ENCODE measurements at places on chromosomes 1 and 21.

GRCh38 chr1:113928187-113928930, 765 bp upstream of the HIPK1 start:
- peak; percentile 36 for DNase-seq

DNA sequence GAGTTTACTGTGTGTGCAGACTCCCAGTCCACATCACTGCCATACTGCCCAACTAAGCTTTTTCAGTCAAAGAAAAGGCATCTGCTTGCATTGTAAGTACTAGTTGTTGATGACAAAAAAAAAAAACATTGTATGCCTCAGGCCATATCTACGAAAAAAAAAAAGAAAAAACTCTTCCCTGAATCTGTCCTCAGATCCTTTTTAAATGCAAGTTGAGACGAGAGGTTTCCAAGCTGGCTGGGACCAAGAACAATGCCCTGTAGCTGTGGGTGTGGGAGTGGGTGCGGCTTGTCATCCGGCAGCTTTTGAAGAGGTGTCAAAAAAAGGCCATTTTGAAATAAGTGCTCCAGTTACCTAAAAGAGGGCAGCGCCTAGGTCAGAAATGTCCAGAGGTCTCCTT, 29.2 kb upstream of the HHAT start:
- peak; percentile 12 for DNase-seq

DNA sequence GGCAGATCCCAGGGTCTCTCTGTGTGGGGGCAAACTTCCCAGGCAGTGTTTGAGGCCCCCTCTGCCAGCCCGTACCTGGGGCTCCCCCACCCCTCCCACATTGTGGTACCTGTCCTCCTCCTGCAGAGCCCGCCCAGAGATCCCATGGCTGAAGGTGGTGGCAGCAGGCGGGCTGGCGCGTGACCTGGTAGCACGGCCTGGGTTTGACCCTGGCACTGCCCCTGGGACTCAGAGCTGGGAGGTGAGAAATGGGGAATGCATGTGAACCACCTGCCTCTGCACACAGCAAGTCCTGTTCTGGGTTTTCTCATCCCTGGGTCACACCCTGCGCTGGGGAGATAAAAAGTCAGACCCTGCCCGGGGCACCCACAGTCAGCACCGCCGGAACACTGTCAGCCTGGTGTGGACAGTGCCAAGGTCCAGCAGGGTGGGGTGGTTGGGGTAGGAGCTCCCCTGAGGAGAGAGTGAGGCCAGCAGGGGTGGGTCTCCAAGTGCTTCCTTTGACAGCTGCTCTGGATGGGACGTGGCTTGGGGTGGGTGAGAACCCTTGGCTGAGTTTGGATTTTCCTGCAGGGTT, 11.8 kb downstream of the AGRN start:
- DNase-seq = no peak

GRCh38 chr1:184056921-184057555, 5.5 kb downstream of the TSEN15 start:
- DNase-seq = peak; percentile 37

DNA sequence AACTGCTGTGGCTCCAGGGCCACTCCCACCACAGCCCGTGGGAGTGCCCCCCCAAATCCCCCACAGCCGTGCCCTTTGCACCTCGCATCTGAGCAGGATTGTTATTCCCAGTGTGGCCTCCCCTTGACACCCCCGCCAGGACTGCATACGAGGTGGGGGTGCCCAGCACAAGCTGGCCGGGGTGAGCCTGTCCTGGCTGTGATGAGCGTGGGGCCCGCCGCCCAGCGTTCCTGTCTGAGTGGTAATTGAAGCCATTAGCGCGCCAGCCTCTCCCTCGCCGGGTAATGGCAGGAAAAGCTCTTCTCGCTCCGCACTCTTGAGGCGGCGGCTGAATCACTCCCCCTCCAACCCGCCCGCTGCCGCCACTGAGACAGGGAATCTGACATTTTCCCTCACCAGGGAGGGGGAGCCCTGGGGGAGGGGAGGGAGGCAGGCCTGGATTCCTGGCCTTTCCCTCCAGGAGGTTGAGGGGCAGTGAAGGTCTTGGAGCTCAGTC, 27.7 kb downstream of the PTPRF start:
- DNase-seq = peak; percentile 87

- peak; percentile 10 for DNase-seq
Measured at GRCh38 chr1:5981009-5981380, 11.2 kb downstream of the NPHP4 start.

- no peak for DNase-seq
Measured at GRCh38 chr21:44749116-44749758, 37.9 kb upstream of the TSPEAR start.

DNA sequence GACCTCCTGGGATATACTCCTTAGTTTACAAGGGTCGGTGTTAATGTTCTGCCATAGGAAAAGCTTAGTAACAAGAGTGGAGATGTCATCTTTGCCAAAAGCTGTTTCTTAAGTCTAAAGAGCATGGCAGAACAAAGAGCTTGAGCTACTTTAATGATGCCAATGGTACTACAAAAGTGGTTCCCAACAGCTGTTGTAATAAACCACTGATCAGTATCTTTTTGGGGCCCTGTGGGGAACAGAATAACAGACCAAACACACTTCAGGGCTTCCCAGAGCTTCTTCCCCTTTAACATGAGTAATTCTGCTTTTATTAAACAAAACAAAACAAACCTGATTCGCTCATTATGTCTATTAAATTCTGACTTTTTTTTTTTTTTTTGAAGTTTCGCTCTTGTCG, 116.3 kb downstream of the NCAM2 start:
- DNase-seq = no peak

- DNase-seq = peak; percentile 25
Measured at GRCh38 chr1:15994590-15995351, 9.3 kb upstream of the SRARP start.

DNA sequence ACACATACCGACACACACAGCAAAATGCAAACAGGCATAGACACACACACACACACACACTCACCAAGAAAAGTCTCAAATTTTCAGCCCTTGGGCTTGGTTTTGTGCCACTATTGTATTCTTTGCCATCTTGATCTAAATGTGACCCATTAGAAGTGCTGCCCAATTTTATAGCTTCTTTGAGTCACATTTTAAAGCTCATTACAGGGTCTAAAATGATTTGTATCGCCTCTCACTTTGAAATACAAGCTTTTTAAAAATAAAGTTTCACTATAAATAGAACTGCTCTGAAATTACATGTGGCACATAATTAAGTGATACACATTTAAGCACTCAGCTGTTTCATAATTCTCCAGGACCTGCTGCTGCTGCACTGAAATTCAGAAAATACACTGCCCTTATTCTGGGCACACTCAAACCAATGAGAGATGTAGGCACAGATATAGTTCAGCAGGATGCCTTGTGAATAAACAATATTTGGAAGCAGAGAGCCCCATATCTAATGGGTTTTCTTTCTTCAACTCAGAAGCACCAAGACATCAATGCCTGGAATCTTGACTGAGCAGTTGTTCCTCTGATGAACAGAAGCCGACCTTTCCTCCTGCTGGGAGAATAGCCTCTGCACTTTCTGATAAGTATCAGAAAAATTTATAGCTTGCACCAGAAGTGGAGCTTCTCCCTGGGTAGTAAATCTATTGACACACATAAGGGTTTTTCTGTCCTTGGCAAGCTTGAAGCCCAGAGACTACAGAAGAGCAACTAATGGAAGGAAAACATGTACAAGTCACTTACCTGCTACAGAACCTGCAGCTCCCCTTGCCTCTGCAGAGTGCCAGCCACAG, 37.0 kb upstream of the PLPPR4 start:
- peak; percentile 6 for DNase-seq

DNA sequence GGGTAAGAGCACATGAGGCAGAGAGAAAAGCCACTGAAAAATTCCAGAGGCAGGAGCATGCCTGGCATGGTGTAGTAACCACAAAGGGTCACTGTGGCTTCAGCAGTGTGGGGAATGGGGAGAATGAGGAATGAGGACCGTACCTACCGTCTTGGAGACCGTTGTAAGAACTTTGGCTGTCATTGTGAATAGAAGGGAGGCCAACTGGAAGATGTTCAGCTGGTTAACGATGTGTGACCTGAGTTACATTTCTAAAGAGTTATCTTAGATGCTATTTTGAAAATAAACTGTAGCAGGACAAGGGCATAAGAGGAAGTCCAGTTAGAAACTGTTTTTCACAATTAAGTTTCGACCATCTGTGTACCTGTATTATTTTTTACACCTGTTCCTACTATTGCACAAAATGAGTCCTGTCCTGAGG, 365.5 kb upstream of the SGIP1 start:
- no peak for DNase-seq

DNA sequence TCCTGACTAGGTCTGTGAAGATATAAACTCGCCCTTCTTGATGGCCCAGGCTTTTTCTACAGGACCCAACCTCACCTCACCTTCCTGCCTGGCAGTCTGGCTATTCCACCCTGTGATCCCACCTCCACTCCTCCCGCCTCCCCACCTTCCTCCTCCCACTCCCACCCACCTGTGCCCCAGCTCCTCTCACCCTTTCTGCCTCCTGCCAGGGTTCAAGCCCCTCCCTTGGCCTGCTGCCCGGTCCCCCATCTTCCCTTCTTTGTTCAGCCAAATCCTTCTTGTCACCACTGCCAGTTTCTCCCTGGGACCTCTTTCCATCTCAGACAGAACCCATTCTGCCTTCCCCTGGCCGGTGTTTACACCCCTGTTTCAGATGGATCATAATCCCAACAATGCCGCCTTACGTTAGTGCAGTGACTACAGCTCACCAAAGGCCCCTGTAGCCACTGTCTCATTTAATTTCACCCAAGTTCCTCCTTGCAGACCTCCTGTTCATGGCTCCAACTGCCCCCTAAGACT, 127.5 kb upstream of the EDN2 start:
- no peak for DNase-seq

DNA sequence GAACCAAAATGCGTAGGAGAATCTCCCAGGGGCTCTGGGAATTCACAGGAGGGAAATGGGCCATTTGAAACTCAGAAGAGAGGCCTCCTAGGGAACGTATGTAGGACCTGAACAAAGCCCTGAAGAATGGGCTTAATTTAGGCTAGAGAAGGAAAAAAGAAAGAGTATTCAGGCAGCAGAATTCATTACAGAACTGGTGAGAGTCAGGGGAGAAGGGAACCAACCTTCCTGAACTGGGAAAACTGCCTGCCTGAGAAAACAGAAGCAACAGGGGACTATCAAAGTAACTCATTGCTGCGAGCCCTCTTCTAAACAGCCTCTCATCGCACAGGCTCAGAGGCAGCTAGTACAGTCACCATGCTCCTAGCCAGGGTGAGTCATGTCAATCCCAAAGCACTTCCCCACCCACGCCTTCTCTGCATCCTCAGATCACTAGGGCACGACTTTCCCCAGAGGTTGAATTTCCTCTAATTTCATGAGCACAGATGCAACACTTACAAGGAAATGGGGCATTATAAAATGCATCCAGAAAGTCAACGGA, 98.1 kb downstream of the ADSS2 start:
- peak; percentile 60 for DNase-seq

- peak; percentile 83 for DNase-seq
Measured at GRCh38 chr1:8202182-8202905, 115.6 kb upstream of the SLC45A1 start.

- DNase-seq = no peak
Measured at GRCh38 chr1:61089741-61090140, 7.4 kb downstream of the NFIA start.

GRCh38 chr21:44263768-44264167, 2.1 kb upstream of the DNMT3L start:
- DNase-seq = no peak

DNA sequence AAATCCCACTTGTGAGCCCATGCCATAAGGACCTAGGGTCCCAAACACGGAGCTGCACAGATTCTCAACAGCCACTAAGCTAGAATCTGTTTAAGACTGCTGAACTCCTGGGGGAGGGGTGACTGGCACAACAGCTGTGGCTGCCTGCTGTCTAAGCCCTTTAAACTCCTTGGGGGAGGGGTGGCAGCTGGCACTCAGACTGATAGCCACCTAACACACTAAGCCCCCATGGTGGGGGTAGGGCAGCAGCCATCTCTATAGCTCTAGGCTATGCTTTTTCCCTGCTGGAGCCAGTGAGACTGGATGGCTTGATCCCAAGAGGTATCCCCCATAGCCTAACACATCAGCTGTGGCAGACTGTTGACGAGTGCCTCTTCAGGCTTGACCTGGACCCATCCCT, 73.3 kb upstream of the FMO3 start:
- no peak for DNase-seq

- DNase-seq = no peak
Measured at GRCh38 chr1:59225594-59226316, 71.1 kb upstream of the FGGY start.

DNA sequence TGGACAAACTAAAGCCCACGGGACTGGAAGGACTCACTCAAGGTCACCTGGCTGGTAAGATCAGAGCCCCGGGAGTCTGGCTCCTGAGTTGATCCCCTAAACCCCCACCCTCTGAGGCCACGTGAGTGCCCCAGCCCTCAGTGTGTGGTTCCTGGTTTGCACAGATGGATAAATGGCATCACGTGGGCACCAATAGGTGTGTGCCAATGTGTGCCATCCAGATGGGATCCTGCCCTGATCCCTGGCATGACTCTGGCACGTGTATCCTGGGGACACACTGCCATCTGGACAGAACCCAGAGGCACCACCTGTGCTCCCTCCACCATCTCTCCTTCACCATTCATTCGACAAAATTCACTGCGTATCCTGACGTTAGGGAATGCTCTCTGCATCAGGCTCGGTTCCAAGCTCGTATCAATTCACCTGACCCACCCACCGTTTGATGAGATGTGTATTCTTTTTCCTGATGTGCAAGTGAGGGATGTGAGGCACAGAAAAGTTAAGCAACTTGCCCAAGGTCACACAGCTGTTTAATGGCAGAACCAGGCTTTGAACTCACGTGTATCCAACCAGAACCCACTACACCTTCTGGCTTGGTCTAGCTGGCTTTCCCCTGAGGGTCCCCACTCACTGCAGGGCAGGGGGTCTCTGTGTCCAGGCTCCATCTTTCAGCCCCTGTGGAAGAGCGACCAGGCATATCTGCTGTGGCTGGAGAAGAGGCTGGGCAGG, 49.8 kb upstream of the PAX7 start:
- no peak for DNase-seq

DNA sequence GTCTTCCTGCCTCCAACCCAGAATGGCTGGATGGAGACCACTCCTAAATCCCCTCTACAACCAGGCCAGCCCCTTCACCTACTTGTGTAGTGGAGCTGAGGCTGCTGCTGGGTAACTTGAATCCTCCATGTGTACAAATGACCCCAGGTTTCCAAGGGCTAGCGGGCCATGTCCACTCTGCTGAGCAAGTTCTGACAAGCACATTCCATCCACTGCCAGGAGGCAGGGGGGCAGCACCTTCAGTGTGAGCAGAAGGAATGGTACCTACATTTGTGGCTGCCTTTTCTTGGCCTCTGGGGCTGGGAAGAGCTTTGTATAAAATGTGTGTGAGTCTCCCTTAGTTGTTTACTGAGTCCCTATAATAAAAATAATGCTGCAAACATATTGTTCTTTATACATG, 14.5 kb downstream of the KIAA0040 start:
- DNase-seq = no peak

- peak; percentile 24 for DNase-seq
Measured at GRCh38 chr1:171251042-171251951, 3.0 kb downstream of the FMO1 start.

Measured in umbilical cord (tissue), 2 donors.